ENCODE measurements at places on chromosomes 11 and 22. TPM values are rescaled to one million over a fixed set of nuclear protein-coding genes. Genes with fewer than 3 reads are reported as not detected.

DNA sequence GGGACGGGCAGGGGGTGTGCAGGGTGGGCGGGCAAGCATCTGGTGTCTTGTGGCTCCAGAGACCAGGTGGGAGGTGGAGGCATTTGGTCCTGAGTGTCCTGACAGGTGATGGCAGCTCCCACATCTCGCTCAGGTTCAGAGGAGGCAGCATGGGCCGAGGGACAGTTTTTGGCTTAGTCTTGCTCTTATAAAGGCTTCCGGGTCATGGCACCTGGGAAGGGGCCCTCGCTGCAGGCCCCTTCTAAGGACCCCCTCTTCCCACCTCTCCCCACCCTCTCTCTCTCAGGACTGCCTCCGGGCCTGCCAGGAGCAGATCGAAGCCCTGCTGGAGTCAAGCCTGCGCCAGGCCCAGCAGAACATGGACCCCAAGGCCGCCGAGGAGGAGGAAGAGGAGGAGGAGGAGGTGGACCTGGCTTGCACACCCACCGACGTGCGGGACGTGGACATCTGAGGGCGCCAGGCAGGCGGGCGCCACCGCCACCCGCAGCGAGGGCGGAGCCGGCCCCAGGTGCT lies 9.9 kb downstream of the CCND1 start:
- DNase-seq, result no peak

DNA sequence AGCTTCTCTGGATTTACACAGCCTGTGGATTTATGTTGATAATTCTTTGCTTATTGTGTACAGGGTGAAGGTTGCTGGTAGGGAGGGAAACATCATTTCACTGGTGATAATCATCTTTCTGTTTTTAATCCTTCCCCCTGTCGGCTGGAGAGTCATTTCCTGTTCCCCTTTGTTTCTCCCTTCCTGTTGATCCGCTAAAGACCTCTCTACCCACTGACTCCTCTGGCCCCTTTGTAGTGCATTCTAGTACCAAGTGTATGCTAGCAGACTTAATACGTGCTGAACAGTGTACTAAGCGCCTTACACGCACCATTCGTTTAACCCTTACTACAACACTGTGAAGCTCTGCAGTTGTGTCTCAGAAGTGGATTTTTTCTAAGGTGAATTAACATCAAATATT lies 19.0 kb upstream of the OR9Q1 start:
- no peak for DNase-seq

DNA sequence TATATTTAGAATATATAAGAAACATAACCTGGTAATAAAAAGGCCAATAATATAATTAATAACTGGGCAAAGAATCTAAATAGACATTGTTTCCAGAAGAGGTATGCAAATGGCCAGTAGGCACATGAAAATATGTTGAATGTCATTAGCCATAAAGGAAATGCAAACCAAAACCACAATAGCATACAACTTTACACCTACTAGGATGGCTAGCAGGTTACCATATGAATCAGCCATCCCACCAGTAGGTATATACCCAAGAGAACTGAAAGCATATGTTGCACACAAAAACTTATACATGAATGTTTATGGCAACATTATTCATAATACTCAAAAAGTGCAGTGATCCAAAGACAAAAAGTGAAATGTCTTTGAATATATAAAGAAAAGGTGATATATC lies 2.7 kb upstream of the OR2D2 start:
- DNase-seq, result no peak

- DNase-seq, result no peak
Observed at GRCh38 chr11:34157163-34157562, 51.7 kb downstream of the NAT10 start.

DNA sequence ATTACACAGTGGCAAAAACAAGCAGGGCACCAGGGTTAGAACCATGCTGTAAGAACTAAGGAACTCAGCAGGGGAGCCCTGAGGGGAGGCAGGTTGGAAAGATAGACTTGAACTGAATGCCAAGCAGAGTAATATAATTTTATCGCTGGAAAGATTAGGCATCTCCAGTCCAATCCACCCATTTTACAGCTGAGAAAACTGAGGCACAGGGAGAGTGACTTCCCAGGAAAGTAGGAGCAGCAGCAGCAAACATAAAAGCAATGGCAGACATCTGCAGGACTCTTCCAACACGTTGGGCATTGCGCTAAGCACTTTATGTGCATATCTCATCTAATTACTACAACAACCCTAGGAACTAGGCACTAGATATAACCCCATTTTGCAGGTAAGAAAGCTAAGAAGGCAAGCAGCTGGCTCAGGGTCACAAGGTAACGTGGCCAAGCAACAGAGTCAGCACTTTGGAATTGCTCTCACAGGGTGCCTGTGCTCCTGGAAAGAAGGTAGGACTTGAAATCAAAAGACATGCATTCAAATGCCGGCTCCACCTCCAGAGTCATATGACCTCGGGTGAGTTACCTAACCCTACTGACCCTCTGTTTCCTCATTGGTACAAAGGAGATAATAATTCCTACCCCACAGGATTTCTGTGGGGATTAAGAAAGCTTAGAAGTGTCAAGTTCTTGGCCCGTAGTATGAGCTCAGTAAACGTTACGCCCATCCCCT lies 215.3 kb downstream of the BARX2 start:
- DNase-seq, result no peak

- no peak for DNase-seq
Observed at GRCh38 chr22:36296690-36297089, 43.8 kb downstream of the APOL1 start.

The LRP5 gene
- total RNA-seq, result 11.7 TPM

GRCh38 chr11:23404225-23405160 lies 544.2 kb upstream of the CCDC179 start:
- no peak for DNase-seq

The B3GAT3 gene
- 57.5 TPM for total RNA-seq

GRCh38 chr11:30852091-30852490 lies 265.9 kb upstream of the MPPED2 start:
- no peak for DNase-seq

DNA sequence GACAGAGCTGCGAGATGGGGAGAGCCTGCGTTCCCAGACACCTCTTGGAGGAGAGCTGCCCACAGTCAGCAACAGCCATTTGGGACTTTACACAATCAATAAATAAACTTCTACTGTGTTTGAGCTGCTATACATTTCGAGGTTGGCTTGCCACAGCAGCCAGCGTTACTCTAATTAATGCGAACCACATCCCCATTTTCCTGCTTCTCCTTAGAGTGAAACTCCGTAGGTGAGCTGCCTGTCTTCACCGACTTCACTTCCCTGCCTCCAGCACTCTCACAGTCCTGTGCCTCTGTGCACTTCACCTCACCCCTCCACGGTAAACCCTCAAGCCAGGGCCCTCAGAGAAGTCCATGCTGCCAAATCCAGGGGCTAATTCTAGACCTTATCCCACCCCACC lies 5.9 kb upstream of the SLC22A12 start:
- DNase-seq, result no peak

All from activated CD4-positive, alpha-beta T cell treated with anti-CD3 and anti-CD28 coated beads for 36 hours (primary cell).